BJ (cell line): ENCODE measurements at places on chromosomes 16 and 17.

DNA sequence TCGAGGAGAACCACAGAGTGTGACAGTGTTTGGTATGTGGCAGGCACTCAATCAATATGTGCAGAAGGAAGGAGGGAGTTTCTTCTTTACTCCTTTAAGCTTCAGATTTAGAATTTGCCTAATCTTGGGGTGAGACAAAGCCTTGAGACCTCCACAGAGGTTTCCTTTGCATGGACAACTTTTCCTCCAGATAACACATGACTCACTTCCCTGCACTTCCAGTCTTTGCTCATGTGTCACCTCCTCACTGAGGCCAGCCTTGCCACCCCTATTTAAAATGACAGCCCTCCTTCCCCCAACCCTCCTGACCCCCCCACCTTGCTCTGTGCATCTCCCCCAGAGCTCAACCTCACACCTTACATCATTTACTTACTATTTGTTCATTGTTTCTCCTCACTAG lies 17.4 kb upstream of the NOS2 start:
- DNase-seq = no peak

- DNase-seq = no peak
Measured at GRCh38 chr17:80886641-80887573, 104.7 kb upstream of the CHMP6 start.

DNA sequence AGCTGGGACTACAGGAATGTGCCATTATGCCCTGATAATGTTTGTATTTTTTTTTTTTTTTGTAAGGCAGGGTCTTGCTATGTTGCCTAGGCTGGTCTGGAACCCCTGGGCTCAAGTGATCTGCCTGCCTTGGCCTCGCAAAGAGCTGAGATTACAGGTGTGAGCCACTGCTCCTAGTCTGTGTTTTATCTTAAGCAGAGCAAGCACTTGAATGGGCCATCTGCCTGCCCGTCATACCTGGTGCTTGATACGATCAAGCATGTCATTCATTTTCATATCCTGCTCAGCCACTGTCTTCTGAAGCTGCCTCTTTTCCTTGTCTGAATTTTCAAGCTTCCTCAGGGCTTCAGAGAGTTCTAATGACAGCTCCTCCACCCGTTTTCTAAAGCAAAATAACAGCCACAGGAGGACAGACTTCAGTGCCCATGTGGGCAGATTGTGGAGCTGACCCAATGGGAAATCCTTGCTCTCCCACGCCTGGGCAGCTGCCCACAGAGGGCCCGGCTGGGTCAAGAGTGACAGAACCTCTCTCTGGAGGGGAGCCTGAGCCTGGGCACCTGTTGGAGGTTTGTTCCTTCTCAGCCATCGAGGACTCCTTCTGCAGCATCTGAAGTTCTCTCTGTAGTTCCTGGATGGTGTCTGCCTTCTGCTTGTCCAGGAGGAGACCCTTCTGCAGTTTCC lies 36.5 kb downstream of the DHX38 start:
- DNase-seq = no peak

DNA sequence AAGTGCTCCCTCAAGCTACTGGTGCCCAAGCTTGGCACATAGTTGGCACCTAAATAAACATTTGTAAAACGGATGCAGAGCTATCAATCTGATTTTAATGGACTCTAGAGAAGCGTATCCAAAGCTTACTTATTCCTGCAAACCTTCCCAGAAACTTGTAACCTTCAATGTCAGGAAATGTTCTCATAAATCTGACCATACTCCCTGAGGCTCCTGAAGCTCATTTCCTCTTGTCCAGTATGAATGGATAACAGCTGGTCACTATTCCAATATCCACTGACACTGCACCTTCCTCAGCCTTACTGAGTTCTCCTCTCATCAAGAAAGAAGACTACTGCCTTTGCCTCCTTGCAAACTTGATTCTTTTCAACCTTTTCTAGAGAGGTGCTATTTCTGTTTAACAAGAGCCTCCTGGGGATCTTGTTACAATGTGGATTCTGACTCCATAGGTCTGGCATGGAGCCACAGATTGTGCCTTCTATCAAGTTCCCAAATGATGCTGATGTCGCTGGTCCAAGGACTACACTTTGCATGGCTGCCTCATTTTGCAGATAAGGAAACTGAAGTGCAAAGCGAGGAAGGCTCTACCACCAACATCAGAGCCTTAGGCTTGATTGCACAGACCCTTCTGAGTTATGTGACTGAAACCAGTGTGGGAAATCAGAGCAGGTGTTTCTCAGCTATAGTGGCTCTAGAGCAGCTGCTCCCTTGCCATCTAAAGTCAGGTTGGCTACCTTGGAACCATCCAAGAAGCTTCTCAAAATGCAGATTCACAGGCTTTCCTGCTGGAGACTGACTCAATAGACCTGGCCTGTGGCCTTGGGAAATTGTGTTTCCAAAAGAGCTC lies 377.8 kb downstream of the SOX9 start:
- DNase-seq = no peak

- no peak for DNase-seq
Measured at GRCh38 chr17:18968345-18968744, 16.4 kb downstream of the SLC5A10 start.

- DNase-seq = no peak
Measured at GRCh38 chr16:4780235-4780634, 7.9 kb downstream of the SEPTIN12 start.

GRCh38 chr17:35432176-35433074 lies at the start of gene SLFN12:
Gene SLFN12, minus strand, starts transcription at chr17:35432500. Its CDS starts 9,472 bp downstream, at chr17:35423028.
- peak; percentile 76 for DNase-seq
